ENCODE measurements at places on chromosomes 6 and 20. TPM values are rescaled to one million over a fixed set of nuclear protein-coding genes. Genes with fewer than 3 reads are reported as not detected.

DNA sequence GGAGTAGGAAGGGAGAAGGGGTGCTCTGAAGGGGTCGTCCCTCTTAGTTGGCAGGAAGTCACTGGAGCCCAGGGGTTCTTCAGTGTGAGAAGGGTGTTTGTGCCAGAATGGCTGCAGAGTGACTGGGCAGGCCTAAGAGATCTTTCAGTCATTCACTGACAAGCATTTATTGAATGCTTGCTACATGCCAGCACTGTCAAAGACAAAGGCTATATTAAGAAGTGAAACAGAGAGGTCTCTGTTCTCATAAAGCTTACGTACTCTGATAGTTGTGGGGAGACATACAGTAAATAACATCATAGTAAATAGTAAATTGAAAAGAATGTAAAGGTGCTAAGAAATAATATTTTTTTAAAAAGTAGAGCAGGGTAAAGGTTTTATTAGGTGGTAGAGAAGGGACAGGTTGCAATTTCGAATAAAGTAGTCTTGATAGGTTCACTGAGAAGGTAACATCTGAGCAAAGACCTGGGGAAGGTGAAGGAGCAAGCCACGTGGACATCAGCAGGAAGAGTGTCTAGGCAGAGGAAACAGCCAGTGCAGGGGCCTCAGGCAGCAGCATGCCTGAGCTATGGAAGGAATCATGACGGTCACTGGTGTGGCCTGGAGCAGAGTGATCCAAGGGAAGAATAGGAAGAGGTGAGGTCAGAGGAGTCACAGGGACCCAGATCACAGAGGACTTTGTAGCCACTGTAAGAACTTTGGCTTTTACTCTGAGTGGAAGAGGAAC, 36.3 kb upstream of the RNF8 start:
- no peak for ATAC-seq

SERINC1 gene
- total RNA-seq, result 72.1 TPM

GRCh38 chr20:47354464-47354713, 2.1 kb downstream of the ZMYND8 start:
- ATAC-seq, result no peak

GRCh38 chr6:157496534-157497095, 115.6 kb downstream of the ZDHHC14 start:
- no peak for ATAC-seq

- no peak for ATAC-seq
These were observed 10.3 kb upstream of the LPIN3 start for GRCh38 chr20:41330343-41330720.
